Fibroblast of skin of scalp (primary cell): ENCODE measurements at places on chromosomes 12 and 14.

- no peak for DNase-seq
These were observed 29.2 kb downstream of the SMUG1 start for GRCh38 chr12:54159589-54159988.

- no peak for DNase-seq
These were observed 156.7 kb upstream of the RTL1 start for GRCh38 chr14:101060171-101060601.

DNA sequence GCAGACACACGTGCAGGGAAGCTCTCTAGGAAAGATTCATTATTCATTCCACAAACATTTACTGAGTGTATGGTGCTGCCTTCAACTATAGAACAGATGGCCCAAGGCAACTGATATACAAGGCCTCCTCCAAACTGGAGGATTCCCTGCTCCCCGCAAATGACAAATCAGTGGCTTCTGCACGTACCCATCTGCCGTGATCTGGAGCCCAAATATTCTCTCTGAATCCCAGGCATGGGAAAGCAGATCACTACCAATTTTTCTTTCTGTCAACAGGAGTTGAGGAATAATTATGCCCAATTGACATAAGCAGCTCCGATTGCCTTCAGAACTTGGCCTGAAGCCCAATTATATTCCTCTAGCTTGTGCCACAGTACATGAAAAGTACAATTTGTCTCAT, 174.2 kb upstream of the CCDC196 start:
- no peak for DNase-seq

DNA sequence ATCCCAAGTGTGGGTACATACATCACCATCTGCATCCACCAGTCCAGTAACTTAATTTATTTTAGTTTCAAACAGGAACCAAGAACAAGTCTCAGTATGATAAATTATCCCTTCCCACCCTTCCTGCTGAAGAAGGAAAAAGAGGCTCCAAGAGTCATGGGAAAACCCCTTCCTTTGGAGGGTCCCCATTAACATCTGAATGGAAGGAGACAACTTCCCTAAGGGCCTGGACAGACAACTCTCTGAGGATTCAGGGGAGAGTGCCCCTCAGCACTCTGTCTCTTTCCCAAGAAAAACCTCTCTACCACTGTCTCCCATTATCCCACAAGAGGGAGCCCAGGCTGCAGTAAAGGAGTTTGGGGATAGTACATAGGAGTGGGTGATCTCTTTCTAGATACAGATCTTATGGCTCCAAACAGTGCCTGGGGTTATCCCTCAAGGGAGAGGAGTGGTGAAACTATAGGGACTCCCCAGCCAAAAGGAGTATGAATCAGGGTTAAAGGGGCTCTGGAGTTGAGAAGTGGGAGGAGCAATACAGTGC, 6.2 kb downstream of the WNT10B start:
- peak; percentile 45 for DNase-seq

DNA sequence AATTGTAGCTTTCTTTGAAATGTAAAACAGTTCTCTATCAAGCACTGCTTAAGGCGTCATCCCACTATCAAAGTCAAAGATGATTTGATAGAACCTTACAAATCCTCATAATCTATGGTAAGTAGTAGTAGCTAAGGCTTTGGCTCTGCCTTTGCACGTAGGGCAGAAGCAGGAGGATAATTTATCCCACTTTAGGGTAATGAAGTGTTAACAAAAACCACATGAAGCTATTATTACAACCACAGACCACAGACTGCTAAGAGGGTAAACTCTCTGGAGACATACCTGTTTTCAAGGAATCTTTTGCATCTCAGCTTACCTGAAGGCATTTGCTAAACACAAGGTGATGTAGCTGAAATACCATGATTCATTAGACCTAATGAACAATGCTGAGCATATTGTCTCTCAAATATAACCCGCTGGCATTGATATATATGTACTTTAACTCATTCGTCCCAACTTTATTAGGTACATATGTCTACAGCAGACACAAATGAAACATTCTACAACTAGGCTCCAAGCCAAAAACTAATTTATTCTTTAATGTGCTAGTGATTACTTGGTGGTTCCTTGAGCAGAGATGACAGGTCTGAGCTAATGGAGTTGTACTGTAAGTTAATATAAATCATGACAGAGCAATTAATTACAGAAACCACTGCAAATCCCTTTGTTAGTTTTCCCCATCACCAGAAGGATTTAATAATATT, 368.8 kb downstream of the ETNK1 start:
- DNase-seq = no peak

DNA sequence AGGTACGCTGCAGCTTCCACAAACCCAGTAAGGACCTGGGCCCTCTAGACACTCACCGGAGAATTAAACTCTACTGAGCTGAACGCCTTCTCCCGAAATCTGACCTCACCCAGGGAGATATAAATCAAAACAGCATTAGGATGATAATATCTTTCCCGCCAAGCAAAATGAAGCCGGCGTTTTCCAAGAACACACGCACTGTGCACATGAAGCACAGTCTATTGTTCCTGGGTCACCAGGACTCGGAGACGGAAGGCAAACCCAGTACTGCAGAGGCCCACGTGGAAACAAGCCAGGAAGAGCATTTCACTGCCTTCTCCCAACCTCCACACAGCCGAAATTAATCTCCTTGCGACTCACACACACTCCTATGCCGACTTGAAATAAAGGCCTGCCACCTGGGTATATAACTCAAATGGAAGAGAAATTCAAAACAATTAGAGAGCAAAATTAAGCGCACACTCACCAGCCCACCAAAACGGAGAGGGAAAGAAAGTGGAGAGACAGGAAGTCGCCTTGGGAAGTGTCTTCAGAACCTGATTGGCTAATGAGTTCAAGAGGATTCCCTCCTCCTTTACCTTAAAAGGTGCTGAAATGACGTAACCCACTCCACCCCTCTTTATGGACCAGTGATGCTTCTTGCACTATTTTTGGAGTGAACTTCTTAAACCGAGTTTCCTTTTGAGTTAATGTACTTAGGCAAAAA, at the start of gene CCNB1IP1:
TSS of gene CCNB1IP1 (minus strand) at position 492 of the 706 bp plus-strand sequence. CDS start 16,756 bp downstream, outside the sequence.
- peak; percentile 90 for DNase-seq
